Kasumi-1 (cell line): ENCODE measurements at places on chromosomes 3 and 15.

DNA sequence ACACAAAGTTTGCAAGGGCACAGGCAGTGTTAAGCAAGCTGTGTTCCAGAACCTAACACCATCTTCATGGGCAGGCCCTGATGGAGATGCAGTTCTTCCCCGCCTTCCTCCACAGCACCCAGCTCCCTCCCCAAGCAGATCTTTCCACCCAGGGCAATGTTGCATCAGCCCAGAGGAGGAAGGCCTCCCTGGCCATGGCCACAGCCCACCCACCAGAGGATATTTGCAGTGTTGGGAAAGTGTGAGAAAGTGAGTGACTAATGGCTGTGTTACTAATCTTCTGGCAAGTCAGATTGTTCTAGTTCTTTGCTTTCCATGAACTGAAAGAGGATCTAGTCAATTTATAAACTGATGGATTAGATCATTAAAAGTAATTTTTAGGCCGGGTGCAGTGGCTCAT lies 42.0 kb upstream of the ATP10A start:
- DNase-seq: no peak

DNA sequence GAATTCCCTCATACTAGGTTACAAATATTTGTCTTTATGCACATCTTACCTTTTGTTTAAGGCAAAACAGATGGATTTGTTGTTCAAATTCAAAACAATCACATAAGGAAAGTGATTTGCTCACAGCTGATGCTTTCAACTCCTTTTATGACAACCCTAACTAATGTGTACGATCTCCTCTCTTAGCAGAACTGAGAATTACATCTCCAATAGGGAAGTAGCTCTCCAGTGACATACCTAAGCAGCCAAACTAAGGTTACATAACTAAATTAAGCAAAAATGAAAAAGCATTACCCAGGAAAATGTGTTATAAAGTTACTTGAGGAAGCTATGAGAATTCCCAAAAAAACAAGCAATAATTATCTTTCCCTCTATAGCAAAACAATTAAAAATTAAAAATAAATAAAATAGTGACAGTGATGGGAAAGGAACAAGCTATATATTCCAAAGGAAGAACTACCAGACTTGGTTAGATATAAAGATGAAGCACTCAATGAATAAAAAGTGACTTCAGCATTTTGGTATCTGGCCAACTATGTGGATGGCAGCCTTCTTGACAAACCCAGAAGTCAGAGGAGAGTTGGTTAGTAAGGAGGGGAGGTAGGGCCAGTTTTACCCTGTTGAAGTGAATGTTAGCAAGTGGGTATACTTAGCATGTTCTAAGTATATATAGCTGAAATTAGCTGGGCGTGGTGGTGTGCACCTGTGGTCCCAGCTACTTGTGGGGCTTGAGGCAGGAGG lies 32.4 kb downstream of the PEAK1 start:
- peak; percentile 6 for DNase-seq

DNA sequence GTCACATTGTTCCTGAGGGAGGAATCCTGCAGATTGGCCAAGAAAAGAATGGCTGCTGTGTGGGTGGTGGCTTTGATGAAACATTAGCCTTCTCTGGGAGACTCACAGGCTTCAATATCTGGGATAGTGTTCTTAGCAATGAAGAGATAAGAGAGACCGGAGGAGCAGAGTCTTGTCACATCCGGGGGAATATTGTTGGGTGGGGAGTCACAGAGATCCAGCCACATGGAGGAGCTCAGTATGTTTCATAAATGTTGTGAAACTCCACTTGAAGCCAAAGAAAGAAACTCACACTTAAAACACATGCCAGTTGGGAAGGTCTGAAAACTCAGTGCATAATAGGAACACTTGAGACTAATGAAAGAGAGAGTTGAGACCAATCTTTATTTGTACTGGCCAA lies 6.1 kb downstream of the PTX3 start:
- DNase-seq: no peak

- no peak for DNase-seq
These were observed 18.5 kb downstream of the SFMBT1 start for GRCh38 chr3:53027254-53027844.

DNA sequence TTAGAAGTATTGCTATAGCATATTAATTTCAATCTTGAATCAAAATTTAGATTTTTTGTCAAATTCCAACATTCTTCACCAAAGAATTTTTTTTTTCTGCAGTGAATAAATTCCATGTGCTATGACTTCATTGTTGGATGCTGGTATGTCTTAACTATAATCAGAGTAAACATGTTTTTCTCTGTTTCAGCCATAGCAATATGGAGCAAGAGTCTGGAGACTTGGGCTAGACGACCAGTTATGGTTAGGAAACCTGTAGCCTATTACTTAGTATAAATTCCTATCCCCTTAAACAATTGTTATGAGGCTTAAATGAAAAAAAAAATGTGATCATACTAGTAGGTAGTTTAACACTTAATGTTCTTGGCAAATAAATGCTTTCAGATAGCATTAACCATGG lies 431.9 kb upstream of the FRG2C start:
- no peak for DNase-seq

GRCh38 chr15:43420435-43420834 lies 49.5 kb downstream of the TUBGCP4 start:
- no peak for DNase-seq

GRCh38 chr15:70047386-70048197 lies 50.1 kb downstream of the TLE3 start:
- DNase-seq: no peak

DNA sequence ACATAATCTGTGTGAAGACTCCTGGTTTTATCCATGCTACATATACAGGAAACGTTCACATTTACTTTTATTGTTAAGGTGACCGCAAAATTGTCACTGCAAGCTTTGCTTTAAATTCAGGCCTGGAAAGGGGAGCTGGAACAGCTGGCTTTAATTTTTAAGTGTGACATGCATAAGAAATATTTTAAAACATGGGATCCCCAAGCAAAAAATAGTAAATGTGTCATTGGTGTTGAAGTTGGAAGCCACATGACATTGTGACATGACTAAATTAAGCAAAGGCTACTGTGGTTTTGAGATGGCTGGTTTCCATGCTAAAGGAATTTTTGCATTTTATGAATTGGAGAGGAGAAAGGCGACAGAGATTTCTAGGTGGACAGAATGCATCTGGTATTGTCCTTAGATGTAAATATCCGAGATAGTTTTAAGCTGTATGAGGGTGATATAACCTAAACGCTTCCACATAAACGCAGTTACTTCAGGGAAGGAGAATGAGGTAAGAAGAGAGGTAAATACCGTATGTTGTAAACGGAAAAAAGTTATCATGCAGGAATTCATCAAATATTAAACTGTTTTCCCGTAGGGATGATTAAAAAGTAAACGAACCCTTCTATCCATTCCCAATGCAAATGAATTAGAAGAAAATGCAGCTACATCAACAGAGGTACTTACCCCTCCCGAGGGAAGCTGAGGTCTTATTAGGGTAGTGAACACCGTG lies 927 bp upstream of the FYTTD1 start:
- no peak for DNase-seq

DNA sequence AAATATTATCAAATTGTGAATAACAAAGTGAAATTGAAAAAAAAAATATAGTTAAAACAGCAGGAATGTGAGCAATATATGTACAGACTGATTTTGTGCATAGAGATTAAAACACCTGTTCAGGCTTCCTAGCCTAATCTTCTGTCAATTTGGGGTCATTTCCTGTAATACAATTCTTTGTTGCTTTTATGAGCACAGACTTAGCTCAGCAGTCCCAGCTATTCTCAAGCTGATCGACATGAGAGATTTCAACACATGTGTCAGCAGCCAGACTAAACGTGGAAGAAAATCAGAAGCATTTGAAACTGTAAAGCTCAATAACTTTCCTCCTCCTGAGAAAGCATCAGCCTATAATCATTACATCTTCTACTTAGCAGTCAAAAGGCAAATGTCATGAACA lies 1.6 kb upstream of the FHIT start:
- DNase-seq: no peak

DNA sequence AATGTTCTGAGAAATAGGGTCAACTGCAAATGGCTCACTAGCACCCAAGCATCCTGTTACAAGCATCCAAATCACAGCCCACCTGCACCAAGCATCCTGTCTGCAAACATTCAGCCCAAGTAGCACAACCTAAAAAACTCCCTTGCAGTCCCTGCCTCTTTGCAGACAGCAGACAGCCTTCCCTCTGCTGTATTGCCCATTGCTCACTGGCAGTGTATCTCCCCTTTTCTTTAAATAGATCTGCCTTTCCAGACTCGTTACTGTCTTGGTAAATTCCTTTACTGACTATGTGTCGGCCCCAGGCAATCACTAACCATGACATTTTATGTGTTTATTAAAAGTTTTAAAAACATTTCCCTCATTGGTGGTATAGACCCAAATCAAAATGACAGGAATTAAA lies 155.4 kb downstream of the ADAMTSL3 start:
- DNase-seq: no peak

DNA sequence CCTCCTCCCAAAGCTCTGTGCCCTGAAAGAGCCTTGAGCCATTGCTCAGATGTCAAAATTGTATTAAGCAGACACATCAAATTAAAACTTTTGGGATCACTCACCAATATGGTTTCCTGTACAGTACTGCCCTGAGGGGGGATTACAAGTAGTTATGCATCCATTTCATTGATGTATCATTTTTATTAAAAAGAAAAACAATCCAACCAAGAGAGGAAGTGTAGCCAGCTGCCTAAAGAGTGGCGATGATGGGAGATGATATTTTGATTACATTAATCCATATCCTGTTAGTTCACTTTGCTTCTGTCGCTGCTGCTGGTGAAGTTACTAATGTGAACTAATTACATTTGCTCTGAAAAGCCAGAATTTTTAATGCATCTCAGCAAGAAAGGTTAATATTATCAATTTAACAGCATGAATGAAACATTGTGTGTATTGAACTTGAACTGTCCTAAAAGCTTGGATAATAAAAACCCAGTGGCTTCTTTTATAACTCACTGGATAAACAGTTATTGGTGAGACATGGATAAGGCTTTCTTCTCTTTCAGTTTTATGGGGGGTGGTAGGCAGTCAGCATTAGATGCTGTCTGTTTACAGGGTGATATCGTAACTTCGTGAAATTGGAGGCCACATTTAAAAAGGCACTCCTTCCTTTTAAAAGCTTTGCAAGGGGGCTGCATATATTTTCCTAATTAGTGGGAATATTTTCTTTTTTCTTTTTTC lies 87.7 kb downstream of the IGF1R start:
- DNase-seq: no peak

GRCh38 chr3:64216274-64217147 lies 8.8 kb downstream of the PRICKLE2 start:
- DNase-seq: no peak

DNA sequence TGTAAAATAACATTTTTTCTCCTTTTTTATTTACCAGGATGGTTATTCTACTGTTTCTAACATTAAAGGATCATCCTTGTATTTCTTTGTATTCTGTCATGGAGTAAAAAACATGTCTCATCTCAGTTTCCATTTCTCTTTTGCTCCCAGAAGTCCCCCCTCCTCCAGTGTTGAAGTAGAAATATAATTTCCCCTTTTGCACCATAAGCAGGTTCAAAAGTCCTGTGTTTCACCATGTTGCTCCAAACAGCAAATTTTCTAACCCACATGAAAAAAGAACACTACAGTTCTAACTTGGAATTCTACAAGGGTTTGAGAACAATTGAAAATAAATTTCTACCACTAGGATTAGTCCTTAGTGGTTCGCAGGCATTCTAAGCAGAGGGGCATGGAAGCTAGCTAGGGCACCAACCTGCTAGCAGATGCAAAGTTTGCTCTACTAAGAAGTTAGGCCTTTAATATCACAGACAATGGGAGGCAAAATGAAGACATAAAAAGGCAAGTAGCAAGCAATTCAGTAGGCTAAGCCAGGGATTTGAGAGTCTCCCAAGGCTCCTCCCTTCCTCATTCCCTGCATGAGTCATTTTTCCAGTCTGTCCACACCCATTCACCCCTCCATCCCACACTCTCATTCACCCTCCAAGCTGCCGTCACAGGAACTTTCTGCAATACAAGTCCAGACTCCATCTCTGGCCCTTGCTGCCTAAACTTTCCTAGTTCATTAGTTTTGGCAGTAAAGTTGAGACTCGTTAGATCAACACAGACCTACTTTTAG lies 2.3 kb upstream of the MBNL1 start:
- peak; percentile 14 for DNase-seq

- no peak for DNase-seq
These were observed 42.7 kb downstream of the METTL6 start for GRCh38 chr3:15384510-15385237.
